ENCODE measurements at places on chromosomes 3 and 15.

DNA sequence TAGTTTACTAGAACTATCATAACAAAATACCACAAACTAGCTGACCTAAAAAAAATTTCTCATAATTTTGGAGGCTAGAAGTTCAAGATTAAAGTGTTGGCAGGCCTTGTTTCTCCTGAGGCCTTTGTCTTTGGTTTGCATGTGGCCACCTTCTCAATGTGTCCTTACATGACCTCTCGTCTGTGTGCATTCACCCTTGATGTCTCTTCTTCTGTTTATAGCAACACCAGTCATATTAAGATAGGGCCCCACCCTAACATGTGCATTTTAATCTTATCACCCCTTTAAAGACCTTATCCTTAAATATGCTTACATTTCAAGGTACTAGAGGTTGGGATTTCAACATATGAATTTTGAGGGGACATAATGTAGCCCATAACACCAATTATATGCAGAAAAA is 177.0 kb downstream of the ZBBX start:
- DNase-seq: no peak

DNA sequence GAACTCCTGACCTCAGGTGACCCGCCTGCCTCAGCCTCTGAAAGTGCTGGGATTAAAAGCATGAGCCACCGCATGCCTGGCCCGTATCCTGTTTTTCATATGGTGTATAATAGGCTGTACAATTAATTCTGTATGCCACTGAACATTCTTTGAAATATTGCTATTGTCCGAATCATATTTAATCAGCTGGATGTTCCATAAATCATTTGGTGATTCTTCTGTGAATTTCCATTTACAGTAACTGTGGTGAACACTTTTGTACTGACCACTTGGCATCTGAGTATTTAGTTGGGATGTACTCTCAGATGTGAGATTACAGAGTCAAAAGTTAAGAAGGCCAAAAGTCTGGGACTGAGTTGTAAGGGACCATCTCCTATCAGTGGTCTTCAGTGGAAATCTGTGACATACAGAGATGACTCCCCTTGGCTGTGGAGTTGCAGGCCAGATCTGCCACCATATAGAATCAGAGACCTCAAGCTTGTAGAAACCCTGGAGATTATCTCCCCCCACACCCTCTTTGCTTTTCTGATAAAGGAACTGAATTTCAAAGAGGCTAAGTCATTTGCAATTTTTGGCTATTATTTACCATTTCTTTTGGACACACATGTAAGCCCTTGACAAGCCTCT is 25.7 kb upstream of the DYNC1LI1 start:
- DNase-seq: no peak

- no peak for DNase-seq
Observed at GRCh38 chr15:88504445-88504844, 36.9 kb downstream of the MRPS11 start.

DNA sequence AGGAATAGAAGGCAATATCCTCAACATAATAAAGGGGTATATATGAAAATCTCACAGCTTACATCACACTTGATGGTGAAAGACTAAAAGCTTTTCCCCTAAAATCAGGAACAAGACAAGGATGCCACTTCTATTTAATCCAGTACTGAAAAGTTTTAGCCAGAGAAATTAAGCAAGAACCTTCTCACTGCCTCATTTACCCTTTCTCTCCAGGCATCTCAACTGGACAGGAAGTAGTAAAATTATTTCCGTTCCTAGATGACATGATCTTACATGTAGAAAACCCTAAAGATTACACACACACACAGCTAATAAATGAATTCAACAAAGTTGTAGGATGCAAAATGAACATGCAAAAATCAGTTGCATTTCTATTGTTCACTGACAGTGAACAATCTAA is 11.2 kb downstream of the SCAP start:
- no peak for DNase-seq

GRCh38 chr3:10353160-10353559 is 32.2 kb upstream of the SEC13 start:
- no peak for DNase-seq

GRCh38 chr15:64634027-64634426 is 141.4 kb downstream of the RBPMS2 start:
- no peak for DNase-seq

DNA sequence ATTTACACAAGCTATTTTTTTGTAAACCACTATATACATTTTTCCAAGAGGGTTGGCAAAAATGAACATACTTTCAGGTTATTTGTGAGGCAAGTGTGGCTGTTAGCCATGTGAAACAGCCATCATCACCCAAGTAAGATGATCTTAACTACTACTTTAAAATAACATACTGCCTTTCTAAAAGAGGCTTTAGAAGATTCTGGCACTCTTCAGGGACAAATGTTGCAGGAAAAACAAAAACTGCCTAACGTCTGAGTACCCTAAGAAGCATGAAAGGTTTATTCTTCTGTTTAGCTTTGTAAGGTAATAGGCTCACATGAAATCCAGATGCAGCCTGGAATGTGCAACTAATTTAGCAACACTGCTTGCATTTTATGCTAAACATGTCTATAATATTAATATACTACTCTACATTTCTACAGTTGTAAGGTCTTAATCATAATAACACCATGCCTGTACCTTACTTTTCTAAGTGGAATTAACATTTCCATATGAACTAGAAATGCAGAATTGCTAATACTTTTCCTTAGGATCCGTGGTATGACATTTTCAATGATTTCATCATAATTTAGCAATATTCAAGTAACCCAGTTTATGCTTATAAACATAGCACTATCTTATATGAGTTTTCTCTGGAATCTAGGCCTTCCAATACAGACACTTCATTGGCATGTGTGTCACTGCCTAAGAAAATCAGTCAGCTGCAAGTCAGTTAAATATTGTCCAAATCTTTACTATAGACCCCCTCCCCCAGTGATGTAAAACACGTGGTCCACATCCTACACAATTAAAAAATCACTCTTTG is 4.5 kb upstream of the LSAMP start:
- DNase-seq: no peak

DNA sequence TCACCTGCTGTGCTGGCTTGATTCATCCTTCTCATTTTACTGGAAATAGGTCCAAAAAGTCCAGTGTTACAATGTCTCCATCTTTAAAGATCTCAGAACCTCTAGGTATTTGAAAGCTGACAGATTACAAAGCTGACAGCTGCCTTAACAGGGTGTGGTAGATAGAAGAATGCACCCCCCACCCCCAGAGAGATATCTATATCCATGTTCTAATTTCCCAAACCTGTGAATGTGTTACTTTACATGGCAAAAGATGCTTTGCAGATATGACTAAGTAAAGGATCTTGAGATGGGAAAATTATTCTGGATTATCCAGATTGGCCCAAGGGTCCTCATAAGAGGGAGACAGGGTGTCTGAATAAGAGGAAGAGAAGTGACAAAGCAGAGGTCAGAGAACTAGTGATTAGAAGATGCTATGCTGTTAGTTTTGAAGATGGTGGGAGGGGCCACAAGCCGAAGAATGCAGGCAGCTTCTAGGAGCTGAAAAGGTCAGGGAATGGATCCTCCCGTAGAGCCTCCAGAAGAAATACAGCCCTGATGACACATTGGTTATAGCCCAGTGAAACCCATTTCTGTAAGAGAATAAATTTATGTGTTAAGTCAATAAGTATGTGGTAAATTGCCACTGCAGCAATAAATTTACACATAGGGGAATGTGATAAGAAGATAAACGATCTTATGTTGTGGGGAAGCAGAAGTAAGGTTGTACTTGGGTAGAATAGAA is 21.5 kb upstream of the FSTL1 start:
- DNase-seq: no peak

GRCh38 chr3:40104441-40104840 is 205.1 kb upstream of the EIF1B start:
- no peak for DNase-seq

DNA sequence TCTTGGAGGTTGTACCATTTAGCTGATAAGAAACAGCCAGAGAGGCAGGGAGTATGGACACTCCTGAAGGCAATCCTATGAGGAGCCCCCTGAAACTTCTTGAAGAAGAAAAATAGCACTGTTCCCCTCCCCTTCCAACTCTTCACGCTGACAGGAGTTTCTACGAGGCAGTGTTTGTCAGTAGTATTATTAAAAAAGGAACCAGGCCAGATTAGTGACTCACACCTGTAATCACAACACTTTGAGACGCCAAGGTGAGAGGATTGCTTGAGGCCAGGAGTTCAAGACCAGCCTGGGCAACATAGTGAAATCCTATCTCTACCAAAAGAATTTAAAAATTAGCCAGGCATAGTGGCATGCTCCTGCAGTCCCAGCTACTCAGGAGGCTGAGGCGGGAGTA is 38.7 kb downstream of the WWTR1 start:
- DNase-seq: no peak

GRCh38 chr15:53918180-53919079 is 59.8 kb upstream of the UNC13C start:
- DNase-seq: no peak

DNA sequence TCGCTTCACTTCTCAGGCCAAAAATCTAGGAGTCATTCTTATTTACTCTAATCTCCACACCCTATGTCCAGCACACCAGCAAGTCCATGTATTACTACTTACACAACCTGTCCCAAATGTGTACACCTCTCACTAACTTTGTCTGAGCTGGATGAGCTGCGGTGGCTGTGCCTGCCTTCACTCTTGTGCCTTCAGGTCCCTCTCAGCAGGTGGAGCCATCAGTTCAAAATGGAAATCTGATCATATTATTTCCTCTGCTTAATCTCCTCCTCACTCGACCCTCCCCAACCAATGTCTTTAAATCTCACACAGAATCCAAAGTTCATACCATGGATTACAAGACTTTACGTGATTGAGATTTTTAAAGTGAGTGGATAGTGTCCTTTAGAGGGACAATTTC is 82.8 kb downstream of the SSR3 start:
- no peak for DNase-seq

DNA sequence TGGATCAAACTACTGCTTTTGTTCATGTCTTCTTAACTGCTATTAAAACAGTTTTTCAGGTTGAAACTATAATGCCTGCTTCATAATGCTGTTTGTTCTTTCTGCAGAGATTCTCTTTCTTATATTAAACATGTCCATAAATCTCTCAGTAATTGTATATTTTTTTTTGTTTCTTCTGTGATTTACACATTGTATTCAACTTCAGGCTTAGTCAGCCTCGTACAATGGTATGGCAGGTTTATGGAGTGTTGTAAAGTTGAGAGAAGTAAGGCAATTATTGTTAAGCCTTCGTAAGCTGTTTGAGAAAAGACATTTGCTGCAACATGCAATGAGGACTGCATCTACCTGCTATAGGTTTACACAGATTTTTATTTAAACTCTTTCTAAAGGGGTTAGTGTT is 977.1 kb downstream of the DIPK2A start:
- DNase-seq: no peak

DNA sequence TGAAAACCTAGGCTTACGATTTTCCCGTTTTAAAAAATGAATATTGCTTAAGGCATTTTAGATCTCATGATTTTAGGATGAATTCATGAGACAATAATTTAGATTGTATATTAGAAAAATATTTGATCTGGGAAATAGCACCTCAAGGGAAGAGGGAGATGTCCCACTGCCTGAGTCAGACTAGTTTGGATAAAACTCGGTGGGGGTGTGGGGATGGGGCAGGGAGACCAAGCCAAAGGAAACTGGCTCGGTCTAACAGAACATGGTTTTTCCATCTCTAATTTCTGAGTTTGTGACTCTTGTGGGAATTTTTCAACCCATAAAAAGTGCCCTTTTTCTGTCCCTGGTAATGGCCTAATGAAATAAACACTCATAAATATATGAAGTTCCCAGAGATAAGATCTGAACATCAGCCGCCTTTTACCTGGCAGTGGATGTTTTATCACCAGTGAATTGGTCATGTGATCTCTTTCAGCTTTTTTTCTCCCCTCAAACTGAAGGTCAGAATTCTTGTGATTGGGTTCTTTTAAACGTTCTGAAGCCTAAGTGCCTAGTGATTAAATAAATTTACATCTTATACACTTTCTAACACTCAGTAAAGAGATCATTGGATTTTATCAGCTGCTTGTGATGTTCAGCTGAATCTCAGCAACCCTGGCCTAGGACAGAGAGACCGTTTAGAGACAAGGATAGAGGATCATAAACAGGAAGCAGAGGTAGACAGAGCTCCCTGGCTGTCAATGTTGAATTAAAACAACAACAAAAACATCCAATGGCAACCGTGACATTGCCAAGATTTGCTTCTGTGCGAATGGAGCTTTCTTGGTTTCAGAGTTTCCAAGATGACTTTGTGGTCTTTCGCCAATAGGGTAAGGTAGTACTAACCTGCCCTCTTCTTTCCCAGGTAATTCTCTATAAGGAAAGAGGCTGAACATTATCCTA is 1038.2 kb downstream of the MCTP2 start:
- no peak for DNase-seq
